Vagina (tissue), 2 donors: ENCODE measurements at places on chromosomes 11 and 22. TPM values are rescaled to one million over a fixed set of nuclear protein-coding genes. Genes with fewer than 3 reads are reported as not detected.

DNA sequence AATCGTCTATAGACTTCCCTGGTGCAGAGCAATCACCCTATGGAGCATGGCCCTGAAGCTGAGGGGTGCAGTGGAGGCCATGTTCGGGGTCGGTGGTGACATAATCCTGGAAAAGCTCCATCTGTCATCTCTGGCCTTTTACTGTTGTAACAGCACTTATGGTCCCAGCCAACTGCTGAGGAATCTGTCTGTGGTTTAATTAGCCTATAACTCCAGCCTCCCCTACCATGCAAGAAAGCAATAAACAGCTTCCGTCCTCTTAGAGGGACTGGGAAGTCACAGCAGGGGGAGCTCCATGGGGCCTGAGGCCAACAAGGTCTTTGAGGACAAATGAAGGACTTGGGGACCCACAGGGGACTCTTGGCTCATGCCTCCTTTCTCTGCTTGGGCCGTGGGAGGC is 159.1 kb upstream of the NECTIN1 start:
- no peaks in the 10 kb centered on the region for H3K27me3 ChIP-seq
- no peaks in the 10 kb centered on the region for H3K4me1 ChIP-seq
- no peak overlapping the region for H3K27ac ChIP-seq
- no peaks in the 10 kb centered on the region for H3K36me3 ChIP-seq

GRCh38 chr11:67048515-67049130 is 8.0 kb upstream of the RHOD start:
- H3K27ac ChIP-seq: no peak overlapping the region
- no peaks in the 10 kb centered on the region for H3K27me3 ChIP-seq
- no peaks in the 10 kb centered on the region for H3K4me1 ChIP-seq
- no peak for DNase-seq

DNA sequence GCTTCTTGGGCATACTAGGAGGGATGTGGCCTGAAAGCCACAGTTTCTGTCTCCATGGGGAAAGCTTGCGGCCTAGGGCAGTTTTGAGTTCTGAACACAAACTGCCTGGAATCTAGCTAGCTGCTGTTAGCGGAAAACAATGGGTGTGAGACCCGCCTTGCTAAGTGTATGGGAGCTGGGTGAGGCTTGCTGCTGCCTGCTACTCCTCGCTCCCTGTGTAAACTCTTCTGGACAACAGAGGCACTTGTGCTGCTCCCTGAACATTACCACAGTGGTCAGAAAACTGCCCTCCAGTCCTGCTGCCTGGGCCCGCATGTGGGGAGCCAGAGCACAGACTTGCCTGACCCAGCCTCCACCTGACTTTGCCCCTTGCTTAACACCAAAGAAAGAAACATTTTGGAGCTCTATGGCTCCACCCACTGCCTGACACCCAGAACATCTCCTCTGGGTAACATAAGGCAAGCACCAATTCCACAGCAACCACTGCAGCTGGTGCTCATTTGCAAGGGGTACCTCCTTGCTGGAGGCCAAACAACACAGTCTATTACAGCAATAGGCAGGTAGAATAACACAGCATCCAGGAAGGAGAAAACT is 766.3 kb upstream of the RAG2 start:
- H3K36me3 ChIP-seq: no peaks in the 10 kb centered on the region
- H3K4me3 ChIP-seq: no peak overlapping the region
- no peak overlapping the region for H3K27ac ChIP-seq
- DNase-seq: no peak
- no peaks in the 10 kb centered on the region for H3K4me1 ChIP-seq

DNA sequence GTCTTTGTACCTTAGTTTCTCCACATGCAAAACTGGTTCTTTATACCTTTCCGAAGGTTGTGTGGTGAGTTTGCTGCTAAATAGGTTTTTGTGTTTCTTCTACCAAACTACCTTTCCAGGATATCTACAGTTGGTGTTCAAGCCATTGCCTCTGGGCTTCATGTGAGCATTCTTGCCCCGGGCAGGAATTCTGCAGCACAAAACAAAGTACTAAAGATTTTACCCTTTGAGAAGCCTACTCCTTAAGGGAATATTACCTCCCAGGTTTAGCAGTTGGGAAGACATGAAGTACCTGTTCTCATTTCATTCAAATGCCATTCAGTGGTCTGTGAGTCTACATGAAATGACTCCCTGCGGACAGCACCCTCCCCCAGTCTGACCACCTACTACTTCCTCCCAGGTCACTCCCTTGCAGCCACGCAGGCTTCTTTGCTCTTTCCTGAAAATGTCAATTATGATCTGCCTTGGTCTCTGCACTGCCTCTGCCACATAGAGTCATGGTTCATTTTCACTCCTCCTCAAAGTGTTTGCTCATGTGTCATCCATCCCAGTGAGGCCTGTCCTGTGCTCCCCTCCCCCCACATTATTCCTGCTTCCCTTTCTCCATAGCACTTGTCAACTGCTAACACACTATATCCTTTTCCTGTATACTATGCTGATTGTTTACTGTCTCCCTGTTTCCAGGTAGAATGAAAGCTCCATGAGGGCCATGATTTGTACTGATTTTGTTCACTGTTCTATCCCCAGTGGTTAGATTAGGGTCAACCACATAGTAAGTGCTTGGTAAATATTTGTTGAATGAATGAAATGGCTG is 36.9 kb downstream of the PACS1 start:
- H3K27ac ChIP-seq: no peak overlapping the region
- no peak for DNase-seq
- no peaks in the 10 kb centered on the region for H3K36me3 ChIP-seq
- H3K4me1 ChIP-seq: peaks cover 13% of the 10 kb centered on the region

- H3K36me3 ChIP-seq: no peaks in the 10 kb centered on the region
- H3K4me1 ChIP-seq: peaks cover 38% of the 10 kb centered on the region
- H3K4me3 ChIP-seq: no peak overlapping the region
- DNase-seq: peak; percentile 91
- no peaks in the 10 kb centered on the region for H3K27me3 ChIP-seq
- H3K27ac ChIP-seq: no peak overlapping the region
Observed at GRCh38 chr22:50625568-50626313, 2.2 kb downstream of the ARSA start.

DNA sequence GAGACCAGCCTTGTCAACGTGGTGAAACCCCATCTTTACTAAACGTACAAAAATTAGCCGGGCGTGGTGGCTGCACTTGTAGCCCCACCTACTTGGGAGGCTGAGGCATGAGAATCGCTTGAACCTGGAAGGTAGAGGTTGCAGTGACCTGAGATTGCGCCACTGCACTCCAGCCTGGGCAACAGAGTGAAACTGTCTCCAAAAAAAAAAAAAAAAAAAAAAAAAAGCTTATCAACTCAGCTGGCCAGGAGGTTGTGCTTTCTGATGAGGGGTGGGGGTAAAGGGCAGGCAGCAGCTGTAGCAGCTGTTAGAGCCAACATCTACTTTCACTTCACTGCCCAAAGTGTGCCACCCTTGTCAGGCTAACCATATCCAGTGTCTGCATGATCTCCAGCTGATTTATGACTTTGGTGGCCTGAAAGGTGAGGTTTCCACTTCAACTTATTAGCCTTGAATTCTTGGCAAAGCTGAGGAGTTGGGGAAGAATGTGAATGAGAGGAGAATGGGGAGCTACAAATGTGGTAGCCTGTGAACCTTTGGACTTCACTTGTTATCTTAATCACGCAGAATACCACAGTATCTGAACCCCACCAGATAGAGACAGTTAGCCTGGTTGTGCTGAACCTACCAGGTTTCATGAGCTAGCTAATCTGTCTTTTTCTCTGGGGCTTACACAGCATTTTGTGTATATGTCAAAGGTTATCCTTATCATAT is 19.6 kb downstream of the RNF121 start:
- H3K27ac ChIP-seq: no peak overlapping the region
- H3K4me3 ChIP-seq: no peak overlapping the region
- H3K36me3 ChIP-seq: no peaks in the 10 kb centered on the region
- DNase-seq: no peak
- H3K27me3 ChIP-seq: no peaks in the 10 kb centered on the region

- H3K4me3 ChIP-seq: no peak overlapping the region
- no peak overlapping the region for H3K27ac ChIP-seq
- no peaks in the 10 kb centered on the region for H3K36me3 ChIP-seq
- DNase-seq: no peak
Observed at GRCh38 chr11:70630816-70631623, 232.7 kb downstream of the CTTN start.

DNA sequence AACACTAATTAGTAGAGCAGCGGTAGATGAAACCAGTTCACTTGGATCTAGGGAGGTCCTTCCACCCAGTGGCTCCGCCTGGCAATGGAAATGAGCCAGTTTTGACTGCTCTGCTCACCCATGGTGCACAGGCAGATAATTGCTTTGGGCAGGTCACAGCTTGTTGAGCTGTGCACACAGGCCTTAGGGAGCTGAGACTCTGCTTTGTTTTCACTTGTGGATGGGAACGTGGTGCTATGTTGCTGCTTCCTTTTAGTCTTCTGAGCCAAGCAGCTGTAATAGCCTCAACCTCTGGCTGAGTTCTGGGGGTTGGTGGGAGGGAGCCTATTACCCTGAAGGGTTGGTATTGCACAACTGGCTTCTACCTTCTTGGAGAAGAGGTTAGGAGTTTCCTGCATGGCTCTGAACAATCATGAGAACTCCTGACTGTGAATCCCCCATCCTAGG is 262.3 kb upstream of the MTNR1B start:
- no peak overlapping the region for H3K4me3 ChIP-seq
- no peak overlapping the region for H3K27ac ChIP-seq
- no peak for DNase-seq
- no peaks in the 10 kb centered on the region for H3K36me3 ChIP-seq

- peak; percentile 92 for DNase-seq
- peak within 1 kb of the TSS; percentile 58 for H3K4me3 ChIP-seq
- peak within 1 kb of the TSS; percentile 80 for H3K27ac ChIP-seq
- no peaks in the 10 kb centered on the region for H3K36me3 ChIP-seq
- H3K4me1 ChIP-seq: peaks cover 47% of the 10 kb centered on the region
- no peaks in the 10 kb centered on the region for H3K27me3 ChIP-seq
Observed at GRCh38 chr11:117876341-117877119, at the start of gene FXYD6. Gene FXYD6, minus strand, starts transcription at chr11:117876658. Its CDS starts 33,882 bp downstream, at chr11:117842776.

GRCh38 chr11:36574486-36574885 is 6.7 kb downstream of the RAG1 start:
- H3K4me3 ChIP-seq: no peak overlapping the region
- H3K27ac ChIP-seq: no peak overlapping the region
- no peak for DNase-seq
- no peaks in the 10 kb centered on the region for H3K27me3 ChIP-seq

GRCh38 chr11:74185695-74186094 is 14.6 kb downstream of the PPME1 start:
- H3K4me3 ChIP-seq: no peak overlapping the region
- H3K27me3 ChIP-seq: no peaks in the 10 kb centered on the region
- DNase-seq: no peak
- H3K4me1 ChIP-seq: peaks cover 6% of the 10 kb centered on the region
- H3K36me3 ChIP-seq: no peaks in the 10 kb centered on the region

DNA sequence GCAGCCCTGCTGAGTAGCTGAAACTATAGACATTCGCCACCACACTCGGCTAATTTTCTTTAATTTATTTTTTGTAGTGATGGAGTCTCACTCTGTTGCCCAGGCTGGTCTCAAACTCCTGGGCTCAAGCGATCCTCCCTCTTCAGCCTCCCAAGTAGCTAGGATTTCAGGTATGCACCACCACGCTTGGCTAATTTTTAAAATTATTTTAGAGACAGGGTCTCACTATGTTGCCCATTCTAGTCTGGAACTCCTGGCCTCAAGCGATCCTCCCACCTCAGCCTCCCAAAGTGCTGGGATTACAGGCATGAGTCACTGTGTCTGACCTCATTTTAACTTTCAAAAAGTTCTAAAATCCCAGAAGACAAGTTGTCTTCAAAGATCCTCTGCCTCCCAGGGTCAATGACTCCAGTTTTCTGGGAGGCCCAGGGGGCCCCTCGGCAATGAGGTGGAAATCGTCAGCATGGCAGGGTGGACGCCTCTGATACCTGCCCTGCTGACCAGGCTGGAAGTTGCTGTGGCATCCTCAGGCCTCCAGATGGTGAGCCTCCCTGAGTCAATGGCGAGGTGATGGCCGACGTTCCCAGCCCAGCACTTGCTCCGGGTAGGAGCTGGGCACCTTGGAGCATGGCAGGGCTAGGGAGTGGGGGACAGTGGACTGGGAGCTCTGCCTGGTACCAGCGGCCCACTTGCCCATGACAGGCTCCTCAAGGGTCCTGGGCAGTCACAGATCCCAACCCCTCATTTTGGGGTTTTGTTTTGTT is 31.1 kb downstream of the RPL3 start:
- no peak overlapping the region for H3K27ac ChIP-seq
- no peak for DNase-seq
- no peaks in the 10 kb centered on the region for H3K36me3 ChIP-seq
- no peaks in the 10 kb centered on the region for H3K27me3 ChIP-seq
- peaks cover 39% of the 10 kb centered on the region for H3K4me1 ChIP-seq

- no peak overlapping the region for H3K27ac ChIP-seq
- no peak for DNase-seq
- H3K27me3 ChIP-seq: no peaks in the 10 kb centered on the region
- H3K4me1 ChIP-seq: no peaks in the 10 kb centered on the region
- H3K36me3 ChIP-seq: no peaks in the 10 kb centered on the region
Observed at GRCh38 chr11:13487661-13488030, 8.2 kb downstream of the PTH start.

DNA sequence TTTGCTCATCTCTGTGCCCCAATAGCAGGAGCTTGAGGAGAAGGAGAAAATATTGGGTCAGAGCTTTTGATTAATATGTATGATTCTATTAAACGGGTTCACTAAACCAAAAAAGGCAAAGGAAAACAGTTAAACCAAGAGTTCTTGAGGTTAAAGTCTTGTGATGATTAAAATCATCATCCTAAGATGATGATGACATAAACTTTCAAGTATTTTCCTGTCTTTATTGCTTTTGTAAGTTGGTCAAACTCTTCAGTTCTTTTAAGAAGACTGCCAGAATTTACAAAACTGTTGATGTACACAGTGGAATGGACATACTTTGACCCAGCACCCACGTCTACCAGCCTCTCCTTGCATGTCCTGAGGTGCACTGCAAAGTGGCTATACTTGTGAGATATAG is 41.0 kb downstream of the FDX1 start:
- H3K4me1 ChIP-seq: no peaks in the 10 kb centered on the region
- no peaks in the 10 kb centered on the region for H3K36me3 ChIP-seq
- no peaks in the 10 kb centered on the region for H3K27me3 ChIP-seq

DNA sequence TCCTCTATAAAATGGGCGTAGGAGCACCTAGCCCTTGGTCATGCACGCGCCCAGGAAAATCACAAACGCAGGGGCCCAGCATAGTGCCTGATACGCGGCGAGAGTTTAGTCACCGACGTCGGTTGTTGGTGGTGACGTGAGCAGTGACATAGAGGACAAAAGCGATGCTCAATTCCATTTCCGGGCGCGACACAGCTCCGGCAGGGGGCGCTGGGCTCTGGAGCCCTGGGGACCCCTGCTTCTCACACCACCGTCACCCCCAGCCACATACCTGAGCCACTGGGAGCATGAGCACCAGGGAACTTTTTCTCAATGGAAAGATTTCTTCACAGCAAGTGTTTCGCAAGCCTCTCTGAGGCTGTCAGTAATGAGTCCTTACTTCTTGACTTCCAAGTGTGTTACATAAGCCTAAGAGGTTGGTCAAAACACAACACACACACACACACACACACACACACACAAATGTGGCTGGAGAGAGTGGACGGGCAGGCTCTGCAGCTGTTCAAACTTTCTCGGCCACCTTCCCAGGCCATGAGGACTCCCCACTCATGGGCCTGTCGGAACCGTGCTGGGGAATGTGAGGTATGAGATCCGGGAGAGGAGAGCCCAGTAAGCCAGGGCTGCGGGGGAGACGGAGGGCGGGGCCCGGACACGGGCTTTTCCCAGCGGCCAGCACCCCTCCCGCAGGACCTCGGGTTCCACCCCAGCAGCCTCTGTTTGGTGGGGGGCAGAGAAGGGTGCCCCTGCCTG is 36.9 kb upstream of the LINC01488 start:
- H3K27me3 ChIP-seq: no peaks in the 10 kb centered on the region
- H3K36me3 ChIP-seq: no peaks in the 10 kb centered on the region
- no peak overlapping the region for H3K4me3 ChIP-seq
- H3K4me1 ChIP-seq: peaks cover 39% of the 10 kb centered on the region
- H3K27ac ChIP-seq: peak overlapping the region; percentile 72

Gene GGT5
- 61.4 TPM for total RNA-seq

Gene OR52E8
- not detected for total RNA-seq

Gene UBASH3B
- 2.2 TPM for total RNA-seq

Gene MUC2
- total RNA-seq: not detected
